ENCODE measurements at places on chromosomes 5 and 9.

- no peak for DNase-seq
These were observed 80.9 kb downstream of the HMHB1 start for GRCh38 chr5:143892908-143893307.

DNA sequence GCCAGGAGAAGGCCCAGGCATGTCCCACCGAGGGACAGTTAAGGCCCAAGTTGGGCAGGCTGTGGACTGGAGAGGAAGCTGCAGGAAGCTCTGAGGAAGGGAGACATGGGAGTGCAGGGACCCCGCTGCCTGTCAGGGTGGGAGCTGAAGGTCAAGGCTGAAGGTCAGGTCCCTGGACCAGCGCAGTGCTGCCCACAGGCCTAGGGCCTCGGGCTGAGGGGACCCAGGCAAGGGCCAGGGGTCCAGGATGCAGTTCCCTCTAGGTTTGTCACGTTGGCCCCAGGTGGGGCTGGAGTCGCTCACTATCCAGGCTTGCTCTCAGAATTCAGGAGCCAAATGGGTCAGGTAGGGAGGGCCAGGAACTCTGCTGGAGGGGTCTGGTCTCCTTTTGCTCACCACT, 76.7 kb upstream of the STXBP1 start:
- no peak for DNase-seq

GRCh38 chr9:99305820-99306811, 84.0 kb downstream of the SEC61B start:
- DNase-seq = no peak

DNA sequence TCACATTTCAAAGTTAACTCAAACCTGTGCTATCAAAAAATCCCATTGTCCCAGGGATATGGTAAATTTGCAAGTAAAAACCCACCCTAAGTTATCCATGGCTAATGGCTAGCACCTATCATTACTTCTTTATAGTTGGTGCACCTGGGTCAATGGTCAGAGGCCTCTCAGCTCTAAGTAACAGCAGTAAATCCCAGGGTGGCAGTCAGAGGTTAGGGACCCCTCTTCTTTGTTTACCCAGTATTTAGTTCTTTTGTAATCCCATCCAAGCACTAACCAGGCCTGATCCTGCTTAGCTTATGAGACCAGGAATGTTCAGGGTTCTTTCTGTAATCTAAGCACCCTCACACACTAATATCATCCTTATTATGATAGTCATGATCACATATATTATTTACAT, 52.1 kb upstream of the WWC1 start:
- DNase-seq = no peak

DNA sequence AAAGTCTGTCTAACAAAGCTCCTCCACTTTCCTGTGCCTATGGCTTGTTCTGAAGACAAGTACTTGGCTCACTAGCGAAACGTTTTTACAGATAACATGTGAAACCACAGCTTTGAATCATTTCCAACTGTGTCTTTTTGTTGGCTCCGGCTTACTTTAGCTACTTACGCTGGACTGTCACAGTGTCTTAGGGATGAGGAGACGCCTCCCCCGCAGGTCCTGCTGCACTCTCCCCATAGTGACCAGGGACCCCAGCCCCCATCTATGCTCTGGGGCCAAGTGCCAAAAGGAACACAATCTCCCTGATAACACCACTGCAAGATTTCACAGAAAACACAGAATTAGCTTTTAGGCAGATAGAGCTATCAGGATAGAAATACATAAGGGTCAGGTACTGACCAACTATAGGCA, 219.1 kb downstream of the ADAMTS6 start:
- DNase-seq = no peak

DNA sequence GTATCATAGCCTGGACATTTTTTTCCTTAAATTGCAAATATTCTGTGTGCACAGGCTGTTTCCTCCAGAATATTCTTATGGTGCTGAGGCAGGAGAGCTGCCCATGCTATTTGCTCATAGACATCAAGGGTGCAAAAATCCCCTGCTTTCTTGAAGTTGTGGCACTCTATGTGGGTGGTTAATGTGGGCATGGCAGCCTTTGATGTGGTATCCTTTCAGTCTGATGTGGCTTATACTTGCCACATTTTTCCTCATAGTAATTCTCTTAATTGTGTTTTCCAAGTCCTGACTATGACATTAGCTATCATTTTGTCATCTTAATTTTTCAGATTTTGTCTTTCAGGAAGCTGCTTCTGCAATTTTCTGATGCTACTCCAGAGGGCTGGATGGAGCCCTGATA, 353.3 kb downstream of the YTHDC2 start:
- DNase-seq = no peak

DNA sequence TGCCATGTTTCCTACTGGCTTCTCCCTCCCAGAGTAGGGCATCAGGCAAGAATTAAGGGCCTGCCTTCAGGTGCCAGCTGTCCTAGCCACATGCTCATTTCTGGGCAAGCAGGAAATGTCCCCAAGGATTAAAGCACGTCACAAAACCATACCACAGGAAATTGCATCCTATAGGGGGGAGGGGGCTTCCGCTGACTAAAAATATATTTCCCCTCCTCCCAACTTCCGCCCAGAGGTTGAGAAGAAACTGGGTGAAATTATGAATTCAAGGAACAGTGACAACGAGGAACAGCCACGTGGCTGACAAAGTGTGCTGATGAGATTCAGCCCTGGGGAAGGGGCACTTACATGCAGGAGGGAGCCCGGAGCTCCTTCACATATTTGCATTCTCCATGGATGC, 4.1 kb downstream of the HBEGF start:
- no peak for DNase-seq

DNA sequence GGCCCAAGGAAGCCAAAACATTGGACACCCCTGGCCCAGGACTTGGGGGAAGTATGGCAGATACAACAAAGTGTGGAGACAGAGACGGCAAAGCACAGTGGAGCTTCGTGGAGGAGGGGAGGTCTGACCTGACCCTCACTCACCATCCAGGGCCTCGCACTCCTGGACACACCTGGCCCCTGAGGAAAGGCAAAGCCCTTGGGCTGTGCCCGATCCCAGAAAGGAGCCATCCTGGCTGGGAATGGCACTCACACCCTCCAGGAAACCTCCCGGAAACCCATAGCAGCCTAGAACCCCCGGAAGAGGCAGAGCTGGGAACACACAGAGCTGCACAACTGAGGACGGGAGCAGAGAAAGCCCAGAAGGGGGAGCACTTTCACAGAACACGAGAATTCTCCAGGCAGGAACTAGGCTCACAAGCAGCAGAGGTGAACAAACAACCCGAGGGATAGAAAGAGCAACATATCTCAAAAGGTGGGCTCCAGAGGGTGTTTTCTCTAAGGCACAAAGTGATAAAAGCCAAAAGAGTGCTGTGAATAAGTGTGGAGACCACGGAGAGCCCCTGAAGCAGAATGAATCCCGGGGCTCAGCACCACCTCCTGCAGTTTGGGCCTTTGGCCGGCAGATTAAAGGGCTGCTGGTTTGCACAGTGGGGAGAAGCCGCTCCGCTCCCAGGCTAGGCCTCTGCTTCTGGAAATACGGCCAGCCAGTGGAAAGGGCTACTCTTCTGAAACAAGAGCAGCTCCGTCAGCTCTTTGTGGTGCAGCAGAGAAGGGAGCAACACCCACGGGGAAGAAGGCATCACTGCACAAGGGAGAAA, 108.2 kb downstream of the UBE2R2 start:
- DNase-seq = no peak

GRCh38 chr5:129664336-129664937, 83.5 kb upstream of the MINAR2 start:
- DNase-seq = peak; percentile 26

DNA sequence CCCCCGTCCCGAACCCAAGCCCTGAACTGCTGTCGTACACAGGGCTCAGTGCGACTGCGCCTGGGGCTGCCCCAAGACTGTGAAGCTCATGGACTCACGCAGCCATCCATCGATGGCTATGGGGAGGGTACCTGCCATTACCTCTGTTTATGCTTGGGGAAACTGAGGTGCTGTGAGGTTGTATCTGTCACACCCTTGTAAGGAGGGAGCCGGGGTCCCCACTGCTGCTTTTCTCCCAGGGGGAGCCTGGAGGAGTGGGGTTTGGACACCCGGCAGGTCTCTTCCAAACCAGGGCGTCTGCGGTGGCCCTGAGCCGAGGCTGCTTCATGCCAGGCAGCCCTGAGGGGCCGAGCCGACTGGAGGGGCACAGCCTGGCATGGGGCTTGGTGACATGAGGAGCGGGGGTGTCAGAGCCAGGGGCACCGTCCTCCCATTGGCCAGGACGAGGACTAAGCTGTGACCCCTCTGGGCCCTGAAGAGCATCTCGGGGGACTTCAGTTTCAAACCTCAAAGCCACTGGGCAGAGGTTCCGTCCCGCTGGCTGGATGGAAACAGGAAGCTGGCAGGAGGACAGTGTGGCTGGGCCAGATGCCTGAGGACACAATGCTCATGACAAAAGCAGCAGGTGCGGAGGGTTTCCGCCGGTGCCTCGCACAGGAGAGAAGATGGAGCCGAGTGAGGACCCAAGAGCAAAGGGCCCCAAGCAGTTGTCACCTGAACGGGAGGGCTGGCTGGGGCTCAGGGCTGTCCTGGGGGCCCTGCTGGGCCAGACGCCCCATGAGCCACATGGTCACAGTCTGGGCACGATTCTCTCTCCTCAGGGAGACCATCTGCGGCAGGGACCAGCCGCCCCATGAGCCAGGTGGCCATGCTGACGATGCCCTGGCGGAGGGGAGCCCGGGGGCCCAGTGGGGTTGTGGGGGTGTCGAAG, 54.4 kb upstream of the EXOC3 start:
- no peak for DNase-seq

DNA sequence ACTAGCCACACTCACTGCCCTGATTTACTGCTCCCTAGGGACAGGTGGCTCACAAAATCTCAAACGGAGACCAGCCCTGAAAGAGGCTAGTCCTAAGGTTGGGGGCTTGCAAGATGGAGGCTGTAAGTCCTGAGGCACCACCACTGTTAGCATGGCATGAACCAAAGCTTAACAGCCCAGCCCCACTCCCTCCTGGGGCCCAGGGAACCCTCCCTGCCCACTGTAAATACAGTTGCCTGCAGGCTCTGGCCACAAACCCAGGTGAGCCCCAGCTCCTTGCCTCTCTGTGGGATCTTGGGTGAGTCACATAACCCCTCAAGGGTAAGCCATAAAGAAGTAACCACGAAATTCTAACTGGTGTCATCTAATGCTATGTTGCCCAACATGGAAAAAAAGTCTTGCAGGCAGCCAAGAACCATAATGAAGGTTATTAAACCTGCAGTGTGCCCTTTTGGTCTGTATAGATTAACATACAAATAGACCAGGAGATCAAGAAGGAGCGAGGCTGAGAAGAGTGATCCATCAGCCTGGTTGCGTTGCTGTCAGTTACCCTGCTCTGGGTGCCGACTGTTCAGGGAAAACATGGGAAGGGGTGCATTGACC, 1.7 kb upstream of the POMT1 start:
- peak; percentile 36 for DNase-seq

GRCh38 chr9:132744881-132745755, 74.9 kb downstream of the GTF3C4 start:
- no peak for DNase-seq

- no peak for DNase-seq
These were observed 182.3 kb downstream of the C9orf152 start for GRCh38 chr9:110025551-110026170.

- DNase-seq = no peak
These were observed 108.5 kb downstream of the ARHGAP26 start for GRCh38 chr5:142878638-142879037.

- DNase-seq = no peak
These were observed 347.5 kb downstream of the ZSWIM6 start for GRCh38 chr5:61679562-61679961.

DNA sequence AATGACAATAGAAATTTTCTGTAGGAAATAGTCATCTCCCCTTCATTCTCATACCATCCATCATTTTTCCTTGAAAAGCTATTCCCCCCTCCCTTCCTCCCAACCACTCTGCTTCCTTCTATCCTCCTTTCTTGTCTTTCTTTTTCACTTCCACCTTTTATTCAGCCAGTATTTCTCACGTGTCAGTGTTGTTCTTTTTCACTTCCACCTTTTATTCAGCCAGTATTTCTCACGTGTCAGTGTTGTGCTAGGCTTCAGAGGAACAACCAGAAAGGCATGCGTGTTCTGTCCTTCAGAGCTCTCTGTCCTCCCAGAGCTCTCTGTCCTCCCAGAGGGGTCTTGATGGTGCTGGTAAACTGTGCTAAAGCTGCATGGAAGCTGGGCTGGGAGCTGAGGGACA, 419.6 kb downstream of the GADD45G start:
- no peak for DNase-seq

GRCh38 chr5:73299665-73300336, 126.8 kb downstream of the TMEM174 start:
- no peak for DNase-seq

DNA sequence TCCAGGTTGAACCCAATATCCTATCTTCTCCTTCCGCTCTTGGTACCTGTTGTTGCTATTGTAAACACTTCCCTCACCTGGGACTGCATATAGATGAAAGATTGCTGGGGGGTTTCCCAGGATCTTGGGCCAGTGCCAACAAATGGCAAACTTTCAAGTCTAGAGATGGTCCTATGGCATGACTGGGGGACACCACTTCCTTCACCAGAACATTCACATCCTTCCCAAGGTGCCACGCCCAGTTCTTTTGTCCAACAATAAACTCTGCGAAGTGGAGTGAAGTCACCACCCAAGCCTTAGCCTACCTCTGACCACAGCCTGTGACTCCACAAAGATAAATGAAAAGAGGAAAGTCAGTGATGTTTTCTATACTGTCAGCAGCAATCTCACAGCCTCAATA, 34.4 kb downstream of the DOCK8 start:
- DNase-seq = peak; percentile 2

Measured in activated CD4-positive, alpha-beta T cell treated with anti-CD3 and anti-CD28 coated beads, Interleukin-2, amount 50 U/mL, for 4 hours (primary cell).